ENCODE measurements at places on chromosomes 6 and 20. TPM values are rescaled to one million over a fixed set of nuclear protein-coding genes. Genes with fewer than 3 reads are reported as not detected.

The HMGN3 gene
- 81.6 TPM for polyA plus RNA-seq

DNA sequence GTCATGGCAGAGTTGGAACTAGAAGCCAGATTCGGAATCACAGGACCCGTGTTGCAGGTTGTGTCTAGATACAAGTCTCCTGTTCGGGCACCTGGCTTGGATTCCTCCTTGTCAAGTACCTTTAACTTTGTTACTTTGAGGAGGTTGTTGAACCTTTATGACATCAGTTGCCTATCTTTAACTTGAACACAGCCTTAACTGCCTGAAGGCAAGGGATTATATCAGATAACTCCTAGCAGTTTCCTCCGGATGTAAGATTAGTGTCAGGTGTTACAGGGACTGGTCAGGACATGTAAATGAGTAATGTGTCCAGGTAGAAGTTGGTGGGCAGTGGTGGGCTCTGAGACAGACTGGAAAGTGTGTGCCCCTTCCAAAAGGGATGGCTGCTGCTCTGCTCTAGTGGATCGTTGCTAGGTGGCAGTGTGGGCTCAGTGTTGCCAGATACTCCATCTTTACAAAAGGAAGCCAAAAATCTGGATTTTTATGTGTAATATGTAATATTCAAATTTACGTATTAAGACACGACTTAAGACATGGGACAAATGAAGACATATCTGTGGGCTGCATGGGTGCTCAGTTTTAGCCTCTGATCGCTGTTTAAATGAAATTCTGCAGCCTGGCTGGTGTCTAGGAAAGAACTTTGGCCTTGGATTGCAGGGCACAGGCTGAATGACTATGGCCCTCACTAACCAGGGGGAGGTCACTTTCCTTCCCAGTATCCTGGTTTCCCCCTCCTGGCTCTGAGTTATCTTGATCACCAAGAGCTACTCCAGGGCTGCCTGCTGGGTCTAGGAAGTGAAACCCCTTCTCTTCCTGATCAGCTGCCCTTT lies 27.1 kb downstream of the CHMP4B start:
- DNase-seq, result no peak

- no peak for DNase-seq
Observed at GRCh38 chr6:164166996-164167395, 752.5 kb downstream of the QKI start.

GRCh38 chr6:141290941-141291721 lies 841.6 kb upstream of the GJE1 start:
- DNase-seq, result no peak

DNA sequence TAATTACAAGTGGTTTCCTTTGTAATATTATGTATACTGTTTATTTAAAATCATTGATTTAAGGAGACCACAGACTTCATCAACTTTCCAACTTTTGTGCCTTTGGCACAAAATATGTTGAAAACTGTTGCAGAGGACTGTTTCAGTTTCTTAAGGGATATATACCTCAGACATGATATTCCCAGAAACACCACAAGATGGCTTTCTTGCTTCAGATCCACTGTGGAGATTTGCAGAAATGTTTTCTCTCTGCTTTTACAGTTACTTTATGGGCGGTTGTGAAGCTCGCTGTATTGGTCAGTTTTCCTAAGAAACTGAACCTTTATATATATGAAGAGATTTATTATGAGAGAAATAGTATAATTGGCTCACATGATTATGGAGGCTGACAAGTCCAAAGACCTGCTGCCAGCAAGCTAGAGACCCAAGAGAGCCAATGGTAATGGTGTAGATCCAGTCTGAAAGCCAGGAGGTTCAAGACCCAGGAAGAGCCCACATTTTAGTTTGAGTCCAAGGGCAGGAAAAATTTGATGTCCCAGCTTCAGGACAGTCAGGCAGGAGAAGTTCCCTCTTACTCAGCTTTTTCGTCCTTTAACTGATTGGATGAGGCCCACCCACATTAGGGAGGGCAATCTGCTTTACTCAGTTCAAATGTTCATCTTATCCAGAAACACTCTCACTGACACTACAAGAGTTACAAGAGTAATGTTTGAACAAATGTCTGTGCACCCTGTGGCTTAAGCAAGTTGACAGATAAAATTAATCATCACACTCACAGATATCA lies 12.8 kb downstream of the ME1 start:
- no peak for DNase-seq
